ENCODE measurements at places on chromosomes 6 and 20. TPM values are rescaled to one million over a fixed set of nuclear protein-coding genes. Genes with fewer than 3 reads are reported as not detected.

Gene SNAP91
- total RNA-seq, result 0.13 TPM

Gene OVOL2
- not detected for total RNA-seq

DNA sequence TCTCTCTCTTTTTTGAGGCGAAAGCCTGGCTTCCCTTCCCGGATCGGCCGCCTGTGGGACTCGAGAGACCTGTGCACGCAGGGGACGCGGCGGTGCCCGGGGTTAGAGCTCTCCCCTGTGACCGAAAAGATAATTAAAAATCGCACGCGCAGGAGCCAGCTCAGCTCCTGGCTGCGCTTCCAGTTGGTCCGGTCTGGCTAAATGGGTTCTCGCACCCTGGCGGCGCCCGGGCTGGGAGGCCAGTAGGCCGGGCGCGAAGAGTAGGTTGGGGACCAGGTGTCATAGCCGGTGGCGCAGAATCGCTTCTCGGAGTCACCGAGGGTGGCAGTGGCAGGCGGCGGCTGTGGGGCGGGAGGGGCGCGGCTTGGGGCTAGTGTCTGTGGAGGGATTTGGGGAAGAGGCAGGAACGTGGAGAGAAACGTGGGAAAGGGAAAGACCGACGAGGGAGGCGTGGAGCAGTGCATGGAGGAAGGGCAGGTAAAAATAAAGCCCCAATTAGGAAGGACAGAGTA, 41.9 kb upstream of the SUPT3H start:
- peak; percentile 17 for DNase-seq
- H3K27me3 ChIP-seq, result peaks cover 76% of the 10 kb centered on the region
- no peak overlapping the region for H3K27ac ChIP-seq
- H3K4me1 ChIP-seq, result peaks cover 16% of the 10 kb centered on the region

DNA sequence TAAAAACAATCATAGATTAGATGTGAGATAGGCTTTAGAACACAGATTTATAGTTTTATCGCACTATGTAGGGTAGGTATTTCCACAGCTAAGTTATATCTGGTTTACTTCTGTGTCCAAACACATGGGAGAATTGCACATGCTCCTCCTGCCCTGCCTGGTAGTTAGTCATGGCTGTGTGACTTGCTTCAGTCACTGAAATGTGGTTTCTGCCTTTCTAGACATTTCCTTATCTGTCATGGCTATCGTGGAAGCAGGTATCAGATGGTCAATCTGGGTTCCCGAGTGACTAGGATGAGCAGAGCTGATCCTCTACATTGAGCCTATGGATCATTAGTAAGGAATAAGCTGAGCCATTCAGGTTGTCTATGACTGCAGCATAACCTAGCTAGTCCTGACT, 117.8 kb upstream of the GMDS start:
- H3K4me1 ChIP-seq, result no peaks in the 10 kb centered on the region
- no peaks in the 10 kb centered on the region for H3K27me3 ChIP-seq
- H3K36me3 ChIP-seq, result no peaks in the 10 kb centered on the region
- H3K27ac ChIP-seq, result no peak overlapping the region
- H3K4me3 ChIP-seq, result no peak overlapping the region
- DNase-seq, result no peak

DNA sequence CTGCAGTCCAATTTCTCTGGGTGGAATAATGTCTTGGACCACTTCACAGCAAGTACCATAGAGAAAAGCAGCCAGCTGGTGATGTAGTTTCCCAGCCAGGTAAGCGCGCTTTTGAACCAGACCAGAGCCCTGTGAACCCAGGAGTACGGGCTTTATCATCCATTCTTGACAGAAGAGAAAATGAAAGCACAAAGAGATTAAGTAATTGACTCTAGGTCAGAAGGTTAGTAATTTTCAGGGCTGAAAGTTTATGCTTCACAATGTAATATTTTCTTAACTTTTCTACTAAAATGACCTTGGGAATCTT, 7.1 kb upstream of the UST start:
- no peak for DNase-seq
- H3K4me1 ChIP-seq, result no peaks in the 10 kb centered on the region
- no peaks in the 10 kb centered on the region for H3K27me3 ChIP-seq
- H3K36me3 ChIP-seq, result no peaks in the 10 kb centered on the region
- H3K27ac ChIP-seq, result no peak overlapping the region
- H3K4me3 ChIP-seq, result no peak overlapping the region

DNA sequence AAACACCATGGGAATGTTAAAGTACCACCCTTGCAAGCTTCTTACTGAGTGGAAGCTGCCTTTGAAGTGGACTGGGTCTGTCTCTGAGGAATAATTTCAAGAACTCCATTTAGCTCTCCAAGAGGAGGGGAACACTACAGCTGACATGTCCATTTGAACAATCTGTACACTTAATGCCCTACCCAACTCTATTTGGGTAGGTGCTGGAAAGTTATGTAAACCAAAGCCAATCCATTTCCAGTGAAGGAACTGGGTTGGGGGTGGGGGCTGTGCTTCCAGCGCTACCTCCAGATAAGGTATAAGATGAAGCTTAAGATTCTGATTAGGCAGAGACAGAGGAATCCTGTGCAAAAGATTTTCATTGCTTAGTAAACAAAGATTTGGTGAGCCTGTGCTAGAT, 122.0 kb downstream of the TCP11 start:
- no peaks in the 10 kb centered on the region for H3K36me3 ChIP-seq
- no peak for DNase-seq
- H3K4me1 ChIP-seq, result peaks cover 78% of the 10 kb centered on the region
- peak overlapping the region; percentile 58 for H3K4me3 ChIP-seq

DNA sequence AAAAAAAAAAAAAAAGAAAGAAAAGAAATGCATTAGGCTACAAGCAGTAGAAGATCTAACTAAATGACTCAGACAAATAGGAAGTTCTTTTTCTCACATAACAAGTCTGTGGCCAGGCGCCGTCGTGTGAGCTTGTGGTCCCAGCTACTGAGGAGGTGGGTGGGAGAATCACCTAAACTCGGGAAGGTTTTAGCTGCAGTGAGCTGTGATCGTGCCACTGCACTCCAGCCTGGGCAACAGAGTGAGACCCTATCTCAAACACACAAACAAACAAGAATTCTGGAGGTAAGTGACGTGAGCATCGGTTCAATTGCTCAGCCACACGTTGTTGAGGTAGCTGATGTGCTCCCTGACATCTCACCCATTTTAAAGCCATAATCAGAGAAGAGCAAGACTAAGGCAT, 37.9 kb upstream of the SLC23A2 start:
- H3K36me3 ChIP-seq, result no peaks in the 10 kb centered on the region
- no peak overlapping the region for H3K4me3 ChIP-seq
- H3K27ac ChIP-seq, result no peak overlapping the region
- no peaks in the 10 kb centered on the region for H3K4me1 ChIP-seq
- H3K27me3 ChIP-seq, result no peaks in the 10 kb centered on the region

DNA sequence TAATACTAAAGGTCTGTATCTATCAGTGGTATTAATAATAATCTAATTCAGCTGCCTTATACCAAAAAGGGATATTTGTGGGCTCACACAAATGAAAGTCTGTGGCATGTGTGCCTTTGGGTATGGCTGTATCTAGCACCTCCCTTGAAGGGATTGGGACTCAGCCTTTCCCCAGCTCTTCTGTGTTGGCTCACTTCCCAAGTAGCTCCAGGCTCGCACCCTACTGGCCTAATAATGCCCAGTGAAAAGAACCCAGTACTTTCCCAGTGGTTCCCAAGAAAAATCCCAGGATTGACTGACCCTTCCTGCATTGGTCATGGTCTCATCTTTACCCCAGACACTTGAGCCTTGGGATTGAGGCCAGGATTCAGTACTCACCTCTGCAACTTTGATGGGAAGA, 60.7 kb upstream of the CDKAL1 start:
- H3K27ac ChIP-seq, result no peak overlapping the region
- no peaks in the 10 kb centered on the region for H3K36me3 ChIP-seq
- DNase-seq, result no peak
- no peak overlapping the region for H3K4me3 ChIP-seq
- no peaks in the 10 kb centered on the region for H3K27me3 ChIP-seq
